GDM1 (cell line): ENCODE measurements at places on chromosomes 11 and 22.

- DNase-seq: no peak
Observed at GRCh38 chr22:24102366-24103200, 78.7 kb upstream of the SUSD2 start.

- no peak for DNase-seq
Observed at GRCh38 chr11:119906376-119906775, 177.4 kb upstream of the NECTIN1 start.

DNA sequence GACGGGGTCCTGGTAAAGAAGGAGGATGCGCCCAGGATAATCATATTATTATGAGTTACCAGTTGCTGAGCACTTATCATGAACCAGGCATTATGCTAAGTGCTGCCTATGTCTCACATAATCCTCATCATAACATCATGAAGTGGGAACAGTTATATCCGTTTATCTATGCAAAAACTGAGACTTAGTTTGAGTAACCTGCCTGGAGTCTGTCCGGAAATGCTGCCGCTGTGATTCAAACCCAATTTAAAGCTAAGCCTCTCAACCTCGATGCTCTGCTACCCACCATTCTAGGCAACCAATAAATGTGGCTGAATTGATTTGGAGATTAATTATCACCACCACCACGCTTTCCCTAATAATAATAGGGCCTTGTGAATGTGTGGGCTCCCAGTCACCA, 111.5 kb upstream of the CLMP start:
- DNase-seq: no peak

- no peak for DNase-seq
Observed at GRCh38 chr22:32584650-32585049, 110.0 kb downstream of the FBXO7 start.

GRCh38 chr11:83087035-83087434, 15.3 kb upstream of the RAB30 start:
- DNase-seq: no peak

- DNase-seq: no peak
Observed at GRCh38 chr11:45935349-45936064, 13.1 kb downstream of the LARGE2 start.

- no peak for DNase-seq
Observed at GRCh38 chr11:78187366-78188285, 800 bp downstream of the KCTD21 start.

- DNase-seq: no peak
Observed at GRCh38 chr22:29204455-29205183, 1.1 kb upstream of the EMID1 start.

DNA sequence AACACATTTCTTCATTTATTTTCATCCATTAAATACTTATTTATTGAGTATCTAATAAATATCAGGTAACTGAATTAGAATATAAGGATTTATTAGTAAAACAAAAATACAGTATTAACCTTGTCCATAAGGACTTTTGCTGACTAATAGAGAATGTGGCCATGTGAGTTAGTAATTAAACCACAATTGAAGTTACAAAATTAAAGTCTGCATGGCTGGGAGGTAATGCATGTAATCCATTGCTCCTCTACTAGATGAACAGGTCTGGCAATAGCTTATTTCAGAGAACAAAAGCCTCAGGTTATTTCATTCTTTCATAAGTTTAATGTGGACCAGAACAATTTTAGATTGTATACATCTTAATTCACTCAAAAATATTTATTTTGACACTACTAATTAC, 9.9 kb upstream of the CARD18 start:
- DNase-seq: no peak

GRCh38 chr11:19756675-19757475, 44.2 kb downstream of the NAV2 start:
- no peak for DNase-seq

GRCh38 chr22:39725351-39726035, 154.9 kb downstream of the CACNA1I start:
- DNase-seq: no peak

GRCh38 chr22:19824212-19824925, 30.3 kb downstream of the GNB1L start:
- no peak for DNase-seq

DNA sequence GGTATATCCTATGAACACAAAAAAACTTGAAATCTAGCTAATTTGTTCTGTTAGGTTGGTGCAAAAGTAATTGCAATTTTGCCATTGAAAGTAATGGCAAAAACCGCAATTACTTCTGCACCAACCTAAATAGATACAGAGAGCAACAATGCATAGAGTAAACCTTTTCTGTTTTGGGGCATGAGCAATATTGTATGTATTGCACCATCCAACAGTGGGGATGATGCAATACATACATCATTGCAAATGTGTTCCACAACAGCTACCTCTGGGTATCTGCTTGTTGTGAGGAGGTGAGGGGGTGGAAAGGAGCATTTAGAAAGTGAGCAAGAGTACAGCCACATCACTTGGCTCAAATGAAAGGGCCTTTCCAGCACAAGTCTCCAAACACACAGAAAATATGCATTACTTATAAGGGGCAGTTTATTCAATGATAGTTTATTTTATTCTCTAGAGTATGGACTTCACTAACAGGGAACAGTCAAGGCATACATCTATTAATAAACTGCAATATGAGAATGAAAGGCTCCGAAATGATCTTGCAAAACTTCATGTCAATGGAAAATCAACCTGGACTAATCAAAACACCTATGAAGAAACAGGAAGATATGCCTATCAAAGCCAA, 77.3 kb downstream of the DEUP1 start:
- DNase-seq: no peak

- DNase-seq: no peak
Observed at GRCh38 chr11:95728790-95729189, 60.8 kb downstream of the FAM76B start.

GRCh38 chr11:8199676-8200075, 30.9 kb upstream of the RIC3 start:
- no peak for DNase-seq

- DNase-seq: no peak
Observed at GRCh38 chr11:71112454-71112853, 139.9 kb downstream of the SHANK2 start.

DNA sequence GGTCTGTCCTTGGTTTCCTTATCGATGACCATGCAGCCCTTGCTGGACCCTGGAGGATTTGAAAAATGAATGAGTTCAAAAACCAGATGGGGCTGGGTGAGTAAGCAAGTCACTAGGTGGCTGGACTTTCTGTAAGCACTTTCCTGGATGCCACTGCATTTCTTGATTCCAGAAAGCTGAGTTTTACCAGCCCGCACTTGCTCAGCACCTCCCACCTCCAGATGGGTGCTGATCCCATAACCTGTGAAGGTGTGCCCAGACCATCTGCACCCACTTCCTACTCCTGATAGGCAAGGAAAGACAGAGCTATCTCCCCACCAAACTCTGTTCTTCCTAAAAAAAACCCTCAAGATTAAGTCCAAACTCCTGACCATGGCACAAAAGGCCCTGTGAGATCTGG, 21.1 kb downstream of the ASCC2 start:
- DNase-seq: no peak

DNA sequence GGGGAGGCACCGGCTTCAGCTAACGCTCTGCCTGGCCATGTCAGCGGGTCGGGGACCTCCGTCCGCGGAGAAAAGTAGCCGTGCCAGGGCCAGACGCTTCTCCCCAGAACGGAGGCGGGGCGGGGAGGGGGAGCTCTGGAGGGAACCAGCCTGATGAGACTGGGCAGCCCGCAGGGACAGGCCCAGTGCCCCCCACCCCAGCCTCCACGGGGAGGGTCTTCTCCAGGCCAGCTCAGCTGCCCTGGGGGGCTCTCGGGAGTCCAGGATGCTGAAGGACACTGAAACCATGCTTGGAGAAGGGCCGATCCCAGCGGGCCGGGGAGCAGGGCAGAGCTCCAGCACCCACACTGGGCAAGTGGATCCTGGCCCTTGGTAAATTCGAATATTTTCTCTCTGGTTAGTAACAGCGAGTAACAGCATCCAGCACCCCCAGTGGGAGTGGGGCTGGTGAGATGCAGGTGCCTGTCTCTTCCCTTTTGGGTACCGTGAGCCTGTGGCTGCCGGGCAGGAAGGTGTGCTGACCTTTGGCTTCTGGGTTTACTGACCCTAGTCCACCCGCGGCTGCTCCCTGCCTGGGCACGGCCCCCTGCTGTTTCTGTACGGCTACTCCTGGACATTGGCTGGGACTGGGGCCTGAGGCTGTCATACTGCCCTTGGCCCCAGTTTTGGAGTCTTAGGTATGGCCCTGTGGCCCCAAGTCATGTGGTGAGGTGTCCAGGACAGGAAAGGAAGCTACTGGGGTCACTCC, 35.8 kb downstream of the GRAMD4 start:
- DNase-seq: no peak

DNA sequence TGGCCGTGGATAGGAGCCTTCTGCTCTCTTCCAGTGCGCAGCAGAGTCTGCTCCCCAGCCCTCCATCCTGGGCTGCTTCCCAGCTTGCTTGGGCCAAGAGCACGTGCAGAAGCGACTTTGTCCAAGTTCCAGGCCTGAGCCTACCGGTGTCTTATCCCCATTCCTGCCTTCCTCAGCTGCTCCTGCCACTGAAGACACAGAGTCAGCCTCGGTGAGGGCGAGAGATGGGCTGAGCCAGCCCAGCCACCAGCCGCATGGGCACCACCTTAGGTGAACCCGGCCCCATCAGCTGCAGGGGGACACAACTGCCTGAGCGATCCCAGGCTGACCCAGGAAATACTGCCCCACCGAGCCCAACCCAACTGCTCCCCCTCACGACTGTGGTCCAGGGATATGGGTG, 847.8 kb downstream of the TBC1D22A start:
- no peak for DNase-seq

GRCh38 chr11:33944693-33945424, 53.0 kb upstream of the LMO2 start:
- DNase-seq: no peak

- DNase-seq: no peak
Observed at GRCh38 chr11:15178214-15178613, 63.5 kb downstream of the INSC start.

DNA sequence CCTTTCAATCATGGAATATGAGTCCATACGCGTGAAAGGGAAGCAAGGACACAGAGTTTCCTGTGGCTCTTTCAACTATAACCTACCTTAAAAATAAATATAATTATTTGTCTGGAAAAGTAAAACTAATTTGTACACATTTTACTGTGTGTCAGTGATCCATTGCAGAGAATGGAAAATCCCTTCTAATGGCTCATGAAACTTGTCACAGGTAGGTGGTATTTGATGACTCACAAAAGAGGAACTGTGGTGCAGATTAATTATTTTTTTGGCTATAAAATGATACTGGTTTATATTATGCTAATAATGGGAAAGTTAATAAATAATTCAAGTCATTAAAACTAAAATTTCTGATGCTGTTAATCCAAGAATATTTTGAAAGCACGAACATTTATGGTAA, 792.2 kb downstream of the METTL15 start:
- DNase-seq: no peak

DNA sequence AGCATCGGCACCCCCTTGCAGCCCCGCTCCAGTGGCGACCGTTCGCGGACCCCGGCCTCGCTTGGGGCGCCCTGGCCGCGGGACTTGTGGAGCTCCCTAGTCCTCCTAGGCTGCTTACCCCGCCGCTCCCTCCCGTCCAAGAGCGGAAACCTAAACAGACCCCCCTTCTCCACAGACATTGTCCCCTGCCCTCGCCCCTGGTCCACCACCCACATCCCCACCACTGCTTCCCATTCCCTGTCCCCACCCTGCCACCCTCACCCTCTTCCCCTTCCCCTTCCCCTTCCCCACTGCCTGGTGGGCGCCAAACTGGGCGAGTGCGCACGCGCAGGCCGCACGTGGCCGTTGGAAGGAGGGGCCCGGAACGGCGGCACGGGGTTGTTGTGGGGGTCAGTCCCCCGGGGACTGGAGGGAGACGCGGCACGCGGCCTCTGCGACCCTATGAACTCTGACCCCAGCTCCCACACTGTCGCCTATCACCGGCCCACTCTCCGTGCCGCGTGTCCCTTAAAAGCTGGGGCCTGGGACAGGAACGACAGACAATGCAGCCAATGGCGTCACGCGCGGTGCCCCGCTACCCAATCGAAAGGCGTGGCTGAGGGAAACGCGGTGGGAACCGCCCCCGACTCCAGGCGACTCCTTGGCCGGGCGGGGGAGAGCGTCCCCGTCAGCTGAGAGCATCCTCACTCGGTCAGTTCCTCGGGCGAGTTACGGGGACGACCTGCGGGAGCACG, at the start of gene SNX32:
SNX32 (plus strand) TSS at position 667 of the 734 bp plus-strand sequence. CDS start 103 bp downstream, outside the sequence.
- DNase-seq: peak; percentile 89

- no peak for DNase-seq
Observed at GRCh38 chr11:118895093-118896039, 11.7 kb downstream of the CXCR5 start.

- DNase-seq: no peak
Observed at GRCh38 chr22:50686794-50687193, 14.2 kb downstream of the SHANK3 start.

DNA sequence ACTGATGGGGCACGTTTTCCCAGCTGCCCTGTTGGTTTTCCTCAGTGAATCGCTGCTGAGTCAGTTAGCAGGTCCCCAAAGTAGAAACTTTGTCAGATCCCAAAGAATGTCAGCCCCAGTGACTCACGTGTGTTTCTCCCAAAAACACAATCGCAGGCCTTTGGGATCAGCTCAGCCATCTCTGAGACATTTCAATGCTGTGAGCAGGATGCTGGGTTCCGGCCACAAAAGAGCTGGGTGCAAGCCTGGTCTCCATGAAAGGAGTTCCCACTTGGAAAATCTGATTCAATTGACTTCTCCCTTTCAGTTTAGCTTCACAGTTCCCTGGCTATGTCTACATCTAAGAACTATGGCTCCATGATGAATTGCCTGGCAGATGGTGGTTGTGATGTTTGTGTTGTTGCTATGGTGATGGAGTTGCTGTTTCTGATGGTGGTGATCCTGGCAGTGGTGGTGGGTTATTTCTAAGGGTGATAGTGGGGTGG, 28.0 kb downstream of the MYEOV start:
- no peak for DNase-seq

DNA sequence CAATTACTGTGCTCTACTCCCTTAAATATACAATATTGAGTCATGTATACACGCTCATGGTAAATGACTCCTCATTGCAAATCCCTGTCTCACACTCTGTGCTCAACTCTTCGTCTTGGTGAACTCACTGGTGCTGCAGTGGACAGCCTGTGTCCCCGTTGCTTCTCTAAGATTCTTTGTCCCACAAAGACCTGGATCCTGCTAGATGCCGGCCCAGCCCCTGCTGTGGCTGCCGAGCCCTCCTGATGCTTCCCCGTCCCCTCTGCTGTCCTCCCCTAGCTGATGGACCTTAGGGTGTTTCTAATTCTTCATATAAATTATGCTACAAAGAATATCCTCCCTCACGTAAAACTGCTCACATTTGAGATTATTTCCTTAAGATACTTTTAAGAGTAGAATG, 5.5 kb downstream of the APOL2 start:
- DNase-seq: no peak

DNA sequence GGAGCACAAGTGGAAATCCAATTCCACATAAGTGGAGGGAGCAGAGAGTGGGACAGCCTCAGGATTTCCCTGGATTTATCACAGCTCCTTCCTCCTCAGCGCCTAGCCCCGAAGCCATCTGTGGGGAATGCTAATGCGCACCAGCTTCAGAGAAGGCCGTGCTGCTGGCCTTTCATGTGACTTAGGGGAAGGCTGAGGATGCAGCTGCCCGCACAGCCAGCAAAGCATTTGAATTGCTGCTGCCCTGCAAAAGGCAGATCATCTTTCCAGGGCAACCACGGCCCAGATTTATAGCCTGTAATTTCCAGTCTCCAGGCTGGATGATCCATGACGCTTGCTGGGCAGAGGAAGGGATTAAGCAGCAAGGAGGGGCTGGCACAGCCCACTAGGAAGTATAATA, 29.9 kb downstream of the SYN3 start:
- no peak for DNase-seq
